ENCODE measurements at places on chromosomes 4 and X.

DNA sequence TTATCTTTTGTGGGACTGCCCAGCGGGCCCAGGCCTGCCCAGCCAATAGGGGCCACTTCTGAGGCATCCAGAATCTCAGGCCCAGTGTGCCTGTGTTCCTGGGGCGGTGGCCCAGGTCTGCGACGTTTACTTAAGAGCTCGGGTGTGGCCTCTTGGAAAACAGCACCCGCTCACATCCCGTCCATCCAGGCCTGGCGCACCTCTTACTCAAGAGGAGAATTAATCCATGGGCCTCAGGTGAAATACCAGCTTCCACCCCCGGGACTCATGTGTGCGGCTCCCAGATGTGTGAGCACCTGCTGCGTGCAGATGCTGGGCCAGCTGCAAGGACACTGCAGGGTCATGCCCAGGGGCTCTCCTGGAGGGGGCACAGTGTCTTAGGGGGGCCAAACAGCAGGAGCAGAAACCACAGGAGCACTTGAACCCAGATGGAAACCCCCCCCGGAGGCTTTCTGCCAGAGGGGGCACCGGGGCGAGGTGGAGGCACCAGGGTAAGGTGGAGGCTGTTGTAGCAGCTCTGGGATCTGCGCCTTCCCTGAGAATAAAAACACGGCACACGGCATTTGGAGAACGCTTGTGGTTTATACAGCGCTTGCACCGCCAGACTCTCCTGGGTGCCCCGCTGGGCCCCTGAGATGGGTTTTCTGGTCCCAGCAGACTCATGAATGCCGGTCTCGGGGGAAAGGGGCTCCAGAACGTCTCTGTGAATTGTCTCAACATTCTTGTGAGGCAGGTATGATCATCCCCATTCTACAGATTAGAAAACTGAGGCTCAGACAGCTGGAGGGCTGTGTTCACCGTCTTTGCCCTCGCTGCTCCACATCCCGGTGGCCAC is 2.8 kb downstream of the PSAPL1 start:
- no peak for DNase-seq

- no peak for DNase-seq
Observed at GRCh38 chr4:183401473-183401872, 43.0 kb upstream of the CDKN2AIP start.

DNA sequence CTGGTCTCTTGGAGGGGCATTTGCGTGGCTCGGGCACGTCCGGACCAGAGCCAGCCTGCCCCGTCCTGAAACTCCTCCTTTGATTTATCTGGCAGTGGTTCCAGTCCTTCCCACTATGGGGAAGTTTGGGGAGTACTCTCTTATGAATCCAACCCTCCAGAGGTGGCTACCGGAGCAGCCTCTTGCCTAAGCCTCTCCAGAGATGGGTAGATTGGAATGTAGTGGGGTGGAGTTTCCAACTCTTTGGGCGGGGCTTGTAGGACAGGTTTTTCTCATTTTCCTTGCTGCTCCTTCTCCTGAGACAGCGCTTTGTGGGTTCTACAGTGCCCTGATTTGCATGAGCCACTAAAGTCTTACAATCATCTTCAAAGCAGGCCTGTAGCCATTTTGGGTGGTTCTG is 60.1 kb upstream of the XAGE1B start:
- no peak for DNase-seq

- DNase-seq = no peak
Observed at GRCh38 chr4:158726633-158727032, 3.4 kb upstream of the PPID start.

GRCh38 chr4:144627663-144628076 is 18.3 kb upstream of the HHIP start:
- no peak for DNase-seq

- DNase-seq = no peak
Observed at GRCh38 chr4:187782286-187782824, 213.2 kb upstream of the ZFP42 start.

- DNase-seq = no peak
Observed at GRCh38 chr4:159019356-159019755, 83.5 kb upstream of the RAPGEF2 start.

GRCh38 chrX:39152106-39152649 is 350.9 kb downstream of the MID1IP1 start:
- peak; percentile 57 for DNase-seq

GRCh38 chr4:879729-880077 is 52.4 kb downstream of the GAK start:
- DNase-seq = peak; percentile 75

- no peak for DNase-seq
Observed at GRCh38 chr4:82613121-82613520, 51.3 kb upstream of the TMEM150C start.

DNA sequence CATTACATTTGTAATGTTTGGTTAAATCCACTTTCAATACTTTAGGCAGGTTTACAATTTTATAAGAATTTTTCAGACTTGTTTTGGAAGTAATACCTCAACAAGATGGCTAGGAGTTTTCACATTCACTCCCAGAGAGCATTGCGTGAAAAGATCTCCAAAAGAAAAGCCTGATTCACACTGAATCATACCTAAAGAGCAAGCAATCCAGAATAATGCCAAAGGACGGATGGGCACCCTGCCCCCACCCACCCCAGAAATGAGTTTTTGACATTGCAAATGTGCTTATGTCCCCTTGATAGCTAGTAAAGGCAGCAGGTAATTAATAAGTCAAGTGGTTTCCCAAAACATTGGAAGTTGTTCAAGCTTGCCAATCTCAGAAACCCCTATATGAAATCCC is 557.7 kb upstream of the TENM3 start:
- DNase-seq = no peak

DNA sequence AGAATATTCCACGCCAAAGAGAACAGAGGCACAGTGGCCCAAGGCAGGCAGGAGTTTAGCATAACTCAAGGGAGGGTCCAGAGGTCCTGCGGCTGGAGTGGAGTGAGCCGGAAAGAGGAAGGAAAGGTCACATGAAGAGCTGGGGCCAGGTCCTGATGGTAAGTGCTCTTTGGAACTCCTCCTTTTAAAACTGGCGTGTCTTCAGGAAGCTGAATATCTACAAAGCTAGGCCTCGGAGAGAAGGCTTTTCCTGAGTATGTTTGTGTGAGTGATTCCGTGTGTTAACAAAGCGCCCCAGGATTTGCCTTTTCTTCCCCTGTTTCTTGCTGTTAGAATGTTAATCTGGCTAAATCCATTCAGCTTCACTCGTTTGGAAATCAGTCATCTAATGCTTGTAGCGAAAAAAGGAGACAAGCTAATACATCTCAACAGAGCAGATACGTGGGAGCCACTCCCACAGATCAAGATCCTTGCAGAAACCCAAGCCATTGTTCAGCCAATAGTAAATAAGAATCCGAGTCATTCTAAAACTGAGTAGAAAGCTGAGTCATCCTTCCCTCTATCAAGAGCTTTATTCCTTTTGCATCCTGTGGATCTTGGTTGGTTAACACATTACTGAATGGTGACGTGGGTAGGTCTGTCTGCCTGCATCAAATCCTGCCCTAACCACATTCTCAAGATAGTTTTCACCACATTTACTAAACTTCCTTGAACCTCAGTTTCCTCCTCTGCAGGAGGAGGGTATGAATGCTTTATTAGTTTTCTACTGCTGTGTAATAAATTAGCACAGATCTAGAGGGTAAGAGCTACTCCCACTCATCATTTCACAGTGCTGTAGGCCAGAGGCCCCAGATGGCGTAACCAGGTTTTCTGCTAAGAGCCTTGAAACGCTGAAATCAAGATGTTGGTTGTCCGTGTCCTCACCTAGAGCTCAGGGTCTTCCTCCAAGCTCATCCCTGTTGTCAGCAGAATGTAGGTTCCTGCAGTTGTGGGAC is 43.2 kb upstream of the RBM47 start:
- peak; percentile 61 for DNase-seq

GRCh38 chr4:1794809-1795298 is 1.8 kb downstream of the FGFR3 start:
- DNase-seq = no peak

DNA sequence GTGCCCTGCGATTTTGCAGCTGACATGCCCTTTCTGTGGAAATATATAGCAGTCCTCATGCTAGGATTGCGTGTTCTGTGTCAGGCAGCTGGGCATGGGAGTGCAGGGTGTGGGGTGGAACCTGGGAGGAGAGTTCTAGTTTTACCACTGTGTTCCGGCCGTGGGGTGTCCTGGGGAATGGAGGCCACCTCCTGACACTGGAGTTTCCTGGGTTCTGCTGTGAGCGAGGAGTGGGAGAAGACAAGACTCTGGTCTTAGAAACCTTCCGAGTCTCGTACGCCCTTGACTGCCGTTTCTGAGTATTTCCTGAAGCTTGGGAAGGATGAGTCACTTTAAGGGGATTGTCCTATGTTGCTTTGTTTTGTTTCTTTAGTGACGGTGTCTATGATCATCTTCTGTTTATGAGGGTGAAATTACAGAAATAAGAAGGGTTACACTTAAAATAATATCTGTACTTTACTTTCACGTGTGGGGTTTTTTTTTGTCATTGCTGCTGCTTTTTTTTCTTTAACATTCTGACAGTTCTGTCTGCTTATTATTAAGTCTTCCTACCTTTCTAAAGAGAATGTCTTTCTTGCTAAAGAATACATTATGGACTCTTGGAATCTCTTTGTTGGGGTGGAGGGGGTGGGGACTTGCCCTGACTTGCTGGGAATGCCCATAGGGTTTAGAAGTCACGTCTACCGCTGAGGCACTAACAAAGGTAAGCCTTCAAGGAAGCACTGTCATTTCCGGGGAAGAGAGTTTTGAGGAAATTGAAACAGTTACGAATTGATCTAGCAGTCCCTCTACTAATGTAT is 19.1 kb downstream of the CD99 start:
- peak; percentile 67 for DNase-seq

DNA sequence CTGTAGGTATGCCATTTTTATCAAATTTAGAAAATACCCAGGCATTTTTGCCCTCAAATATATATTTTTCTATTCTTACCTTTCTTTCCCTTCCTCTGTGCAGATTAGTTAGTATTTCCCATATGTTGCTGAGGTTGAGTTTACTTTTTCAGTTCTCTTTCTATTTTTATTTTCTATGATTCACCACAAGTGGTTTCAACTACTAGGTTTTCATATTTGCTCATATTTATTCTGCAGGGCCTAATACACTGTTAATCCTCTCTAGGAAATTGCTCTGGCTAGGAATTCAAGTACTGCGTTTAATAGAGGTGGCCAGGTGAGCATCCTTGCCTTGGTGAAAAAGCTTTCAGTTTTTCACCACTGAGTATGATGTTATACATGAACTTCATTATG is 1535.3 kb upstream of the PCDH10 start:
- DNase-seq = no peak

DNA sequence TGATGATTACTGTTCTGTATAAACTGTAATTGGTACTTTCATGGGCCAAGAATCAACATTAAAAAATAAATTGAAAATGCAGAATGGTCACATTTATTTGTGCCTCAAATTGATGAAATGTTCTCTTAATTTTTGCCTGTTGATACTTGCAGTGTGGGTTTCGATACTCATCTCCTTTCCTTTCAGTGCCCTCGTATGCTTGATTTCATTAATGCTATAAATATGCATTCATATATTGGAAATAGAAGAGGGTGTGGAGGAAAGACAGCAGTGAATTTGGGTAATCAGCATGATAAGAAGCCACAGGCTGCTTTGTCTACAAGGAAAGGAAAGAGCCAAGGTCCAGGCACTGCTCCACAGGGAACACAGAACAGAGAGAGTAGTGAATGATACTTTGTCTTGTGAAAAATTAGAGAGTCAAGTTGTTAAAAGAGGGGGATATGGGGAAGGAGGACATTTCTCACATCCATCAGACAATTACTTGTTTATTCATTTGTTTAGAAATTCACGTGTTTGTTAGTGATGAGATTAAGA is 1.0 kb upstream of the DDX60 start:
- no peak for DNase-seq

- no peak for DNase-seq
Observed at GRCh38 chrX:47992095-47992380, 11.8 kb downstream of the ZNF182 start.

GRCh38 chrX:111100191-111100590 is 4.2 kb downstream of the PAK3 start:
- peak; percentile 52 for DNase-seq

DNA sequence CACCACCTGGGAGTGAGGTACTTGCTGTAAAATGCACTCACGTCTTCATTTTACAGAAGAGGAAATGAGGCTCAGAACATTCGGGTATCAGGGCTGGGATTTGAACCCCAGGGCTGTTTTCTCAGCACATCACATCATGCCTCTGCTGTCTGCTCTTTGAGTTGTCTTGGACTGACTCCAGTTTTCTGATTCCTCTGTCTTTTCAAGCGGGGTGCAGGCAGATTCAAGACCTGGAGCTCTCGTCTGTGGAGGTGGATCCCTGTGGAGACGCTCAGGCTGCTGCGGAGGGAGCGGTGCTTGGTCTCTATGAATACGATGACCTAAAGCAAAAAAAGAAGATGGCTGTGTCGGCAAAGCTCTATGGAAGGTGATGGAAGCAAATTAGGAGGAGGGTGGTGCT is 6.3 kb downstream of the LAP3 start:
- DNase-seq = no peak

- DNase-seq = no peak
Observed at GRCh38 chr4:37827030-37827685, 672 bp downstream of the PGM2 start.

DNA sequence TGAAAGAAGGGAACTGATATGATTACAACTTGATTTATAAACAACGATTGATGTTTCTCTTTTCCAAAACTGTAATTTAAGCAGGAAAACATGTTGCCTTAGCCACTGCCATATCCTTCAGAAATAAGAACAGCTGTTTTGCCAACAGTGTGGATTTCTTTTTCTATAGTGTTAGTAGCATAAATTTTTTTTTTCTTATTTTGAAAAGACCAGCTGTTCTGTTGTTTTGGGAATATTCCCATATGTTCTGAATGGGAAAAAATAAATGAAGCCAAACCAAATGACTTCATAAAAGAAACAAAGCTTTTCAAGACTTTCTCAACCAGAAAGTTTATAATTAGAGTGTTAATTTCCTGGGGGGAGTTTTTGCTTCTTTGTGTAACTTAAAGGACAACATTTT is 83.9 kb upstream of the ARHGAP24 start:
- no peak for DNase-seq

DNA sequence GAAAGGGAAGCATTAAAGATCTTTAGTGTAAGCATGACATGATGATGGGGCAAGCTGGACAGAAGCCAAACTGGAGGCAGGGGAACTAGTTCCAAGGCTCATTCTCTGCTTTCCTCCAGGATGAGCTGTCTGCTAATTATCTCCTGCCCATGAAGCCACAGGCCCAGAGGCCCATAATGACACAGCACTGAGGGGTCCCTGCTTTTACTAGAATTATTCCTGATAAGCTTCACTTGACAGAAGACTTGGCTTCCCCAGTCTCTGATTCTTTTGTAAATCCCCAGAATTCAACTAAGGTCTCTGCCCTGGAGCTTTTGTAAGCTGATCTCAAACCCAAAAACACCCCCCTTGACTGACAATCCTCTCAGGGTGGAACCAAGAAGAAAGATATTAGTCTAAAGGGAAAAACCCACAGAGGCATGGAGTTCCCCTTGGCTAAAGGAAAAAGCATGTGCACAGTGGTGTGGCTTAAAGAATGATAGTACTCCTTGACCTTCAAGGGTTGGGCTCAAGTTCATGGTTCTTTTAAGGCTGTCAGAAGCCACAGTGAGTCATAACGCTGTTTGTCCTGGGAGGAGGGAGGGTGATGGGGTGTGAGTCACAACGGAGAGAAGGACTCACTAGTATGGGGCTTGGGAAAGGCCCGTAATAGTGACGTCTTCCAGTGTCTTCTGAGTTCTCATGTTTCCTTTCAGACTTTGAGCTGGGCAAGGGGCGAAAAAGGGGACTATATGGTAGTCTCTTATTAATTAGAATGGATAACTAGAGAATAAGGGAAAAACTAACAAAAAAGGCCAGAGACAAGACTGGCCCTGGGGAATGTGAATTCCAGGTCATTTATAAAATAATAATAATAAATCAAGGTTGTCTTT is 146.0 kb upstream of the CPEB2 start:
- peak; percentile 54 for DNase-seq
